ENCODE measurements at places on chromosomes 12 and 14.

GRCh38 chr12:88931598-88931997 is 351.3 kb upstream of the KITLG start:
- DNase-seq: peak; percentile 84

- DNase-seq: no peak
Measured at GRCh38 chr12:89261982-89262381, 90.3 kb downstream of the DUSP6 start.

GRCh38 chr14:92510972-92511371 is 2.6 kb upstream of the RIN3 start:
- no peak for DNase-seq

- no peak for DNase-seq
Measured at GRCh38 chr12:52629281-52630007, 11.1 kb upstream of the KRT73 start.

DNA sequence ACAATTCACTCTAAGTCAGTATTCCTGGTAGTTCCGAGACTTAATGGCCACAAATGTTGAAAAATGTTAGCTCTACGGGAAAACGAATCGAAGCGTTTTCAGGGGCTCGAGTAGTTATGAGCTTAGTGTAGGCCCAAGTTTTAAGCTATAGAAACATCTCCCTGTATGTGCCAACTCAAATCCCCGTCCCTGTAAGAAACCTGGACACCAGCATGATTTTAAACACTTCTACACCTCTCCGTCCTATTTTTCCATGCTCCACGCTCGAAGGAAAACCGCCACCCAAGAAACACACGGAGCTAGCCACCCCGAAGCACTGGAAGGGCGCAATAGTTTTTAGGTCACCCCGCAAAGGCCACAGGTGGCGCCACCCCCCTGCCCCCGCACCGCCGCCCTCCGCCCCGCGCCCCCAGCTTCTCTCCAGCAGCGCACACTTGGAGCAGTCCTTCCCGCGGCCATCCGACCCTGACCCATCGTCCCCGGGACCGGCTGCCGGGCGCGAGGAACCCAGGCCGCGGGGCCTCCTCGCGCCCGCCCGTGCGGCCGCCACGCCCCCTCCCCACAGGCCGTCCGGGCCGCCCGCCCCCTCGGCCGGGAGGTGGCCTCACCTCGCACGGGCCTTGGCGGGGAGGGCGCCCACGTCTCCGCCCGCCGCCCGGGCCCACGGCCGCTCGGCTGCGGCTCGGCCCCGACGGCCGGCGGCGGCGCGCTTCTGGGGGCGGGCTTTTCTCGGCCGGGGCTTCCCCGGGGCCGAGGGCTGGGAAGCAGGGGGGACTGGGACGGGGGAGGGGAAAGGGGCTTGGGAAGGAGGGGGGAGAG is 522 bp downstream of the R3HDM2 start:
- peak; percentile 54 for DNase-seq

GRCh38 chr14:59333235-59333634 is 131.9 kb downstream of the GPR135 start:
- no peak for DNase-seq

DNA sequence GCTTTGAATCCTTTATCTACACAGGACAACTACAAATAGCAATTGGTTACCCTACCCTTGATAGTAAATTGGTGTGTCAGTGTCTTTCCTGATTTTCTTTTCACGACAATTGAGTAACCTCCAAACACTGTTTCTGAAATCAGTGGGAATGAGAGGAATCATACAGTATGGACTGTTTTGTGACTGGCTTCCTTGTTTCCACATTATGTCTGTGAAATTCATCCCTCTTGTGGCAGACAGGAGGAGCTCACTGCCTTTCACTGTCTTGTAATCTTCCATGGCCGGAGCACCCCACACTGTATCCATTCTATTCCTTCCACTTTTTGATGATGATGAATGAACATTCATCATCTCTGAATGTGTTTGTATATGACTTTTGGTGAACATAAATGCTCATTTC is 164.0 kb upstream of the PZP start:
- no peak for DNase-seq

GRCh38 chr12:64840949-64841717 is 16.7 kb downstream of the TBC1D30 start:
- no peak for DNase-seq

DNA sequence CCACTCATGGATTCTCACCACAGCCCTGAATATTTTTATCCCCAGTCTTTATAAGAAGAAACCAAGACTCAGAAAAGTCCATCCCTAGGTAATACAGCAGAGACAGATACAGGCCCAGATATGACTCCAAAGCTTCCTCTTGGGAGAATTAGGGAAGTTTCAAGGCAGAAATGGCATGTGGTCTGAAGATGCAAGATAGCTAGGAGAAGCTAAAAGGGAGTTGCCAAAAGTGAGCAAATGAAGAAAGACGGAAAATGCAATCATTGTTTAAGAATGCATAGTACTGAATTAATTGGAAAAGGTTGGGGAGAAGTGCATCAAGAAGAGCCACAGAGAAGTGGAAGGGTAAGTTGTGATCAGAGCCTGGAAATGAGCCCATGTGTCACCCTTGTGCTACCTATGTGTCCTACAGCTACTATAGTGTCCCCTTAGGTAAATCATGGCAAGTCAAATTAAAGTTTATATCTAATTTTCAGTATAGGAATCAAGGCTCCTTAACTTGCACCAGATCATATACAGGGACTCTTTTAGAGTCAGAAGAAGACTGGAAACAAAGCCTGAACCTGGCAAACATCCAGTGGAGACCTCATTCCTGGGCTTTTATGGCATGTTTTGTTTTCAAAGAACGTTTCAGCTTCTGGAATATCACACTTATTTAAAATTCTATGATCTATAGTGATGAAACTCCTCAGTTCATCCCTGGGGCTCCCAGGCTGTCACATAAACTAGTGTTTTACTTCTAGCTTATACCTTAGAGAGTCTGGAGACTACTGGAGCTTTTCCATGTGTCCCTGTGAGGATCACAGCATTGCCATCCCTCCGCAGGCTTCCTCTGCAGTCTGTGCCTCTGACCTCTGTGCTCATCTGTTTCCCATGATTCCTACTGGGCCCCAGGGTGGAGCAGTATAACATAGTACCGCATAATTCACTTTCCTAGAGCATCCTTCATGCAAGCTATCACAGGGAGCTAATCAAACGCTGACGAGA is 189.0 kb upstream of the CDKN3 start:
- no peak for DNase-seq

- no peak for DNase-seq
Measured at GRCh38 chr14:94560751-94561655, at the start of gene SERPINA4. Gene SERPINA4, plus strand, starts transcription at chr14:94561442. Its CDS starts 2,041 bp downstream, at chr14:94563483.

GRCh38 chr14:85686908-85687307 is 157.0 kb downstream of the FLRT2 start:
- DNase-seq: no peak

GRCh38 chr14:102303664-102304063 is 1.3 kb downstream of the MOK start:
- no peak for DNase-seq

DNA sequence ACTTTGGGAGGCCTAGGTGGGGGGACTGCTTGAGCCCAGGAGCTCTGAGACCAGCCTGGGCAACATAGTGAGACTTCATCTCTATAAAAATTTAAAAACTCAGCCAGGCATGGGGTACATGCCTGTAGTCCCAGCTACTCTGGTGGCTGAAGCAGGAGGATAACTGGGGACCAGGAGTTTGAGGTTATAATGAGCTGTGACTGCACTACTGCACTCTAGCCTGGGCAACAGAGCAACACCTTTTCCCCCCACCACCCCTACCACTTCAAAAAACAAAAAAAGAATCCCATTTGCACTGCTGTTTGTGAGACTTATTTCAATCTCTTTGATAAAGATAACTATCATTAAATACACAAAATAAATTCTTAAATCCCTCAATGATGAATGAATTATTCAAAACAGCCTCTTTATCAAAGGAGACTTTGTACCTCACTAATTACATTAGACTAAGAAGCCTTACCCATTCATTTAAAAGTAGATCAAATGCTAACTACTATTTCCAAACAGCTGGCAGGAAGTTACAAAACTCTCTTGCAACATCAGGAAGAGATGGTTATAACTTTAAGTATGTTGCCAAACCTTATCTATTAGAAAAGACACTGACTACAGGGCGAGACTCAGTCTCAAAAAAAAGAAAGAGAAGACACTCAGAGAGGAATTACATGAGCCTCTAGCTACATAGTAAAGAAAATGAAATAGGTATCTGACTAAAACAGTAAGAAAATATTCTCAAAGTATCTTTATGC is 14.7 kb downstream of the BLTP3B start:
- DNase-seq: no peak

- DNase-seq: no peak
Measured at GRCh38 chr14:86027990-86028389, 498.0 kb downstream of the FLRT2 start.

- no peak for DNase-seq
Measured at GRCh38 chr14:69505338-69506240, 21.1 kb downstream of the PLEKHD1 start.

DNA sequence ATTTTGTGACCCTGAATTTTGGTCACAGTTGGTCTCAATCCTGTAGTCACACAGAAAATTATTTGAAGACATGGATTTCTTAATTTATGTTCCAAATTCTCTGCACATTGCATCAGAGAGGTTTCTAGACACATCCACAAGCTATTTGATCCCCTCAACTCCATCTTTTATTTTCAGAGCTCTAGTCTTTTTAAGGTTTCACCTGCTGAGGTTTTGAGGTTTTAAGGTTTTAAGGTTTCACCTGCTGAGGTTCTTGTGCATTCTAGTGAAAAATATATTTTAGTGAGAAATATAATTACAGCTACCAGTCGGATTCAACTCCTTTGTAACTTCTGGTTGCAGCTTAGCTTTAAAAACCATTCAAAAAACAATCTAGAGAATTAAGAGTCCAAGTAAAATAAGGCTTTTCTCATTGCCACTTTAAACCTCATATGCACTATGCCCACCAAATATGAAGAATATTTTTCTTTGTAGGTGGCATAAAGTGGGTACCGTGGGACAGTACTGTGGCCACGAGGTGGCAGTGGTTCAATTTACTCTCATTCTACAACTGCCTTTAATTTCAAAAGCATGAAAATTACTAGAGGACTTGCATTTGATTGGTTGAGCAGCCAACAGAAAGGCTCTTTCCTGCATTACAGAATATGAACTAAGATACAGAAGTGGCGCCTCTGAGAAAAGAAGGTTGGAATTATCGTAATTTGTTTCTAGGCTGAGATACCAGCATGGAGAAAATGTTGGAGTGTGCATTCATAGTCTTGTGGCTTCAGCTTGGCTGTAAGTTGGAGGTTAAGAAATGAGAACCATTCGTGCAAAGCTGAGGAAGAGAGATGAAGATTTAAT is 366.5 kb upstream of the OR4E1 start:
- peak; percentile 10 for DNase-seq

- DNase-seq: no peak
Measured at GRCh38 chr12:11607313-11608081, 42.0 kb upstream of the ETV6 start.

DNA sequence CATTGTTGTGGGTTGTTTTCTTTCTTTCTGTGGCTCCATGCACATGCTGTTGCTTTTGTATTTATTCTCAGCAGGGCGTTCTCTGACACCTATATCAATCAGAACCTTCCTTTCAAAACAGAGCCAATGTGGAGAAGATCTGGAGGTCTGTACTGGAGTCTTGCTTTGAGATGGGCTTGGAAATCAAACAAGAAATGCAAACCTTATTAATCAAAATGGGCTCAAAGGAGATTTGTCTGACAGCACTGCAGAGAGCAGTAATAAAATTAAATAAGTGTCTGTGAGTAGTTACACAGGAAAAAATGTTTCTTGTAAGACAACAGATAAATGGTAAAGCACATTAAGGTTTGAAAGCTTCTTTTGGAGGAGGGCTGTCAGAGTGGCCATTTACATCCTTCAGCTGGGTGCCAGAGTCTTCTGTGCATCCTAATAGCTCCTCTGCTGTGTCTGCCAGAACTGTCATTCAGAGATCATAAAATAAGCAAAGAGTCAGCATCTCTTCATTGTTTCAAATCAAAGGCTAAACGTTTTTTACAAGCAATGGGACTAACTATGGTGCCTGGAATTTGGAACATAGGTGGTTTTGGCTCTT is 414.3 kb downstream of the NAV3 start:
- no peak for DNase-seq

DNA sequence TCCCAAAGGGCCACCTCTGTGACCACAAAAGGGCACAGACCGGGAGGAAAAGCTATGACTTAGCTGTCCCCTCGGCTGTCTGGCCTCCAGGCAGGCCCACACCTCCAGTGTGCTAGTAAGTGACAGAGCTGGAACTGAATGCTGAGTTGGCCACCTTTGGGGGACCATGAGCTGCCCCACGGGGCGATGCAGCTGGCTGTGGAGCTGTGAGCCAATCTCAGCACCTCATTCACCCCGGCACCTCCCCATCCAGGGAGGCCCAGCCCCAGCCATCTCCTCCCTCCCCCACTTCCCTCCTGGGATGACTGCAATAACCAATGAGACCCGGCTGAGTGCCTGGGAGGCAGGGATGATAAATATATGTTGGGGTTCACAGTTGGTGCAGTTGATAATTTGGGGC is 12.2 kb upstream of the TESC start:
- DNase-seq: no peak

DNA sequence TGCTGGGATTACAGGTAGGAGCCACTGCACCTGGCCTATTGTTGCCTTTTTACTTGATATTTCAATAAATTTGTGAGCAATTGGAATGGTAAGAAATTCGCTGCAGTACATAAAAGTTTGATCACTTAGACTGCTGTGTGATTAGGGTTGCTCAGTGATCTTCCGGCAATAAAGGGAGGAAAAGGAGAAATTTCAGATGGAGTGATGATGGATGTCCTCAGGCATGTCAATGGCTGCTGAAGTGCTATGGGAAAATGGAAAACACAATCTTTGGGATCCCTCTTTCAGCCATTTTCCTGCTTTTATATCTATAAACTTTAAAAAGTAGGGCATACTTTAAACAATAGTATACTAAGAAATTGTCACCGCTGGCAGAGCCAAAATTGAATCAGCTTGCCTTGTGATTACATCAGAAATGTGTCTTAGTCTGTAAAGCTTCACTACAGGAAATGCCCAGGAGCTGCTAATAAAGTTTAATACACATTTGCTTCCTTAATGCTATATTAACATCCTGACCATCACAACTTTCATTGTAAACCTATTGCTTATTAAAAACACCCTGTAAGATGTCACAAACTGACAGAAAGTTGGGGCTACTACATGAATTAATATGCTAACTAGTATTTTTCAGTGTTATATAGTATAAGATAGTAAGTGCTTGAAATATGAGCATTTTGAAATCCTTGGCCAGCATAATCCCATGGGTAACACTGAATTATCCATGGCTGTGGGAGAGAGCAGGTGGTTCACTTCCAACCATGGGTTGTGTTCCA is 13.7 kb upstream of the FBXL14 start:
- no peak for DNase-seq

DNA sequence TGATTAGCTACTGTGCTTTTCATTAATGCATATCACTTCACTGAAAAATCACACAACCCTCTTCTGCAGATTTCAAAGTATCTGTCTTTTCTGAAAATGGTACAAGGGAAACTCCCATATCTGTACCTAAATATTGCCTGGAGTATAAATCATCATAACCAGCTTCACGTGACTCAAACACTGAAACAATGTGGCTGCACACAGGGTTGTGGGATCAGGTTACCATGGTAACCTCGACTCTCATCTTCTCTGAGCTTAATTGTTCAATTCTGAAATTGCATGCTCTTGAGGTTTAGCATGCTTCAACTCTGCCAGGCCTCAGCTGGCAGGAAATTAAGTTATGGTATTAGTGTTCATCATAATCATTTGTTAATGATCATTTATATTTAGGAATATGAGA is 77.5 kb upstream of the CPSF6 start:
- no peak for DNase-seq

Measured in Caki2 (cell line).